ENCODE measurements at places on chromosomes 7 and 10.

DNA sequence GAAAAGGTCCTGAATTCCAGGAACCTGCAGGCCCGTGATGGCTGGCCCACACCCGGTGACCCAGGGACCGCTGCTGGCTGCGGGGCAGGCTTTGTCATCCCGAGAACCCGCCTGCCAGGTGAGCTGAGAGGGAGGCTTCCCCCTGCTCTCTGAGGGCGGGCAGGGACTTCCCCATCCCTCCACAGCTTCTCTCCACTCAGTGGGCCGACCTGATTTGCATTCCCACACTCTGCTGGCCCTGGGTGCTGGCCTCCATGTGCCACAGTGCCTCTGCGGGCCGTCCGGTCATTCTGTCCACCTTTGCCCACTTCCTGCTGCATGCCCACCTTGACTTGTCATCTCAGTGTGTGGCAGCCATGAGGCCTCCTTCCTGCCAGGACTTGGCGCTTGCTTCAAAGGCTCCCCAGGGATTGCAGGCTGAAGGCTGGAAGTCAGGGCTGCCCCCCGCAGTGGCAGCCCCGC is 35.3 kb downstream of the PALD1 start:
- no peak for DNase-seq
- no peak overlapping the region for H3K4me3 ChIP-seq
- no peak overlapping the region for H3K27ac ChIP-seq
- H3K27me3 ChIP-seq = no peaks in the 10 kb centered on the region
- H3K36me3 ChIP-seq = no peaks in the 10 kb centered on the region

GRCh38 chr7:50941525-50941924 is 158.8 kb upstream of the GRB10 start:
- H3K4me3 ChIP-seq = no peak overlapping the region
- no peak for DNase-seq
- H3K27ac ChIP-seq = no peak overlapping the region
- H3K27me3 ChIP-seq = no peaks in the 10 kb centered on the region
- H3K4me1 ChIP-seq = no peaks in the 10 kb centered on the region
- no peaks in the 10 kb centered on the region for H3K36me3 ChIP-seq

DNA sequence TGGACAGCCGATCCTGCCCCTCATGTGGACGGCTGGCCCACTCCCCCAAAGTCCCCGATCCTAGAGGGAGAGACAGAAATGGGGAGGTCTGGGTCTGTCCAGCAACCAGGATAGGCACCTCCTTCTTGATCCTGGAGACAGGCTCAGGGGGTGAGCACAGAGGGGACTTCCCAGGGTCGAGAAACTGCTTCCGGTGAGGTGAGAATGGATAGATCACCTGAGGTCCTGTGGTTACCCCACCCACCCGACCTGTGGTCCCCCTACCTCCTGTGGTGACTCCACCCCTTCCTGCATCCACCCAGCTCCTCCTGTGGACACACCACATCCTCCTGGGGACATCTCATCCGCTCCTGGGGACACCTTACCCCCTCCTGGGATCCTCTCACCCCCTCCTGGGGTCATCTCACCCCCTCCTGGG is 27.4 kb upstream of the RASGEF1A start:
- no peaks in the 10 kb centered on the region for H3K27me3 ChIP-seq
- H3K4me3 ChIP-seq = no peak overlapping the region
- H3K36me3 ChIP-seq = no peaks in the 10 kb centered on the region
- H3K27ac ChIP-seq = no peak overlapping the region

DNA sequence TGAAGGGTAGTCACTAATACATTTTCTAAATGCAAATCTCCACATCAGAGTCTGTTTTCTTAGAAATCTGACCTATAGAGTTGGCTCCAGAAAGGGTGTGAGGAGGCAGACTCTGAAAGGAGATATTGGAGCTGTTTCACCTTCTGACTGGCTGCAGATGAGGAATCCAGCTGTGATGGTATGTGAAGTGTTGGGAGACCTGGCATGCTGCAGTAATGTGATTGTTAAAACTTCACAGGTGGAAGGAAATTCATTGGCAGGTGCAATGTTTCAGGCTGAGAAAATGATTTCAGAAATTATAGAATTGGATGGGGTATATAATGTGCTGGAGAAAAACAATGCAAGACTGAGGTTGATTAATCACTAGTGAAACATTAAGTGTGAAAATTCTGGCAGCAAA is 1134.0 kb upstream of the LRRN3 start:
- DNase-seq = no peak
- no peaks in the 10 kb centered on the region for H3K4me1 ChIP-seq
- H3K27me3 ChIP-seq = no peaks in the 10 kb centered on the region
- H3K4me3 ChIP-seq = no peak overlapping the region
- no peaks in the 10 kb centered on the region for H3K36me3 ChIP-seq

GRCh38 chr10:118868589-118868988 is 113.8 kb upstream of the CACUL1 start:
- no peak for DNase-seq
- H3K4me1 ChIP-seq = no peaks in the 10 kb centered on the region
- no peak overlapping the region for H3K27ac ChIP-seq
- H3K27me3 ChIP-seq = no peaks in the 10 kb centered on the region
- H3K4me3 ChIP-seq = no peak overlapping the region

- no peaks in the 10 kb centered on the region for H3K36me3 ChIP-seq
- H3K4me1 ChIP-seq = no peaks in the 10 kb centered on the region
- no peak for DNase-seq
- H3K27me3 ChIP-seq = no peaks in the 10 kb centered on the region
- H3K27ac ChIP-seq = no peak within 1 kb of the TSS
These were observed at the start of gene PDK4 for GRCh38 chr7:95596198-95597063. PDK4 (minus strand) TSS chr7:95596516; CDS start chr7:95596293, 223 bp downstream.

DNA sequence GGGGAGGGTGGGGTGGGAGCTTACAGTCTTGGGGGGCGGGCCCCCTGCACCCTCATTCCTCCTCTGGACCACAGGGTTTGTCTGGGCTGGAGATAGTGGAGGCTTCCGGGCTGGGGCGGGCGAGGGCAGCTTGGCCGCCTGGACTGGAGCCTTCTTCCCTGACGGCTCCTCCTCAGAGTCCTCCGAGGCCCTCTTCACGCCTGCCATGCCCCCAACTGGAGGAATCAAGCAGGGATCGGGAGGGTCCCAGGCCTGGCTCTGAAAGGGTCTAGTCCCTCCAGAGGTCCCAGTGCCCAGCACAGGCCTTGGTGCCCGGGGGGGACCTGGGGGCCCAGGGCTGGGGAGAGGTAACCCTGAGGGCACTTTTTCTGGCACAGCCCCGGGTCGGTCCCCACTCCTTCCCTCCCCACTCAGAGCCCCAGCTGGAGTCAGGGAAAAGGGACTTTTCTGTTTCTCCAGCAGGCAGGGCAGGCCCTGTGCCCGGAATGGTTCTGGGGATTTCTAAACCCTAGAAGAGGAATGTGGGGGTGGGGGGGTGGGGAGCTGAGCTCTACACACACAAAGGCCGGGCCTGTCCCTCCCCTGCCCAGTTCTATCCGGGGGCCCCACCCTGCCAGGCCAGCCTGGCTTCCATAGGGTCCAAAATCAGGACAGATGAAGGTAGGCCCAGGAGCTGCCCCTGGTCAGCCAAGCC is 11.6 kb downstream of the MICALL2 start:
- H3K27ac ChIP-seq = no peak overlapping the region
- H3K36me3 ChIP-seq = no peaks in the 10 kb centered on the region
- no peaks in the 10 kb centered on the region for H3K27me3 ChIP-seq
- no peak overlapping the region for H3K4me3 ChIP-seq

GRCh38 chr7:137418841-137419240 is 75.3 kb upstream of the PTN start:
- no peak overlapping the region for H3K27ac ChIP-seq
- no peaks in the 10 kb centered on the region for H3K4me1 ChIP-seq
- no peak overlapping the region for H3K4me3 ChIP-seq

GRCh38 chr7:17554341-17555015 is 256.0 kb downstream of the AHR start:
- H3K27me3 ChIP-seq = no peaks in the 10 kb centered on the region
- no peak for DNase-seq
- no peaks in the 10 kb centered on the region for H3K4me1 ChIP-seq
- no peak overlapping the region for H3K27ac ChIP-seq

DNA sequence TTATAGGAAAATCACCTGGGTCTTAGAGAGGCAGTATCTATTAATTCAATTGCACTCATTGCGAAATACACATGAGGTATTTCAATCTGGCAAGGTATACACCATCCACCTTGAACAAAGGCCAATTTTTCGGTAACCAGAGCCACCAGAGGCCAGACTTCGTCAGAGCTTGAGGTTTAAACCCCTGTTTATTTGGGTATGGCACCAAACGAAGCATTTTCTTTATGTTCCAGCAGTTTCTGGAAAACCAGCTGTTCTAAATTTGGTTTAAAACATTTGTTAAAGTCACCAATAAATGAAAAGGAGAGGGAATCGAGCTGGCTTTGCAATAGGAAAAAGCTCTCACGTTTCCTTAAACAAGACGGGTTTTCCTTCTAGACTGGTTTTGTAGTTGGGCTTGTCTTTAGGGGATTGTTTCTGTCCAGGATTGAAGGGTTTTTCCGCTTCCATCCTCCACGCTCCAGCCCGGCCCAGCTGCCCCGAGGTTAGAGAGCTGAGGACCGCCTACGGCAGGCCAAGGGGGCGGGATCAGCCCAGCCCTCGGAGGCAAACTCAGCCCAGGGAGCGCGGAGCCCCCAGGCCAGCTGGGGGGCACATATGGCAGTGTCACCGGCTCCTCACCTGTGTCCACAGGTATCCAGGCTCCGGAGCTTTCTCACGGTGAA is 539.4 kb upstream of the MGMT start:
- DNase-seq = no peak
- no peak overlapping the region for H3K4me3 ChIP-seq
- H3K36me3 ChIP-seq = no peaks in the 10 kb centered on the region
- H3K27me3 ChIP-seq = no peaks in the 10 kb centered on the region
- no peaks in the 10 kb centered on the region for H3K4me1 ChIP-seq
- no peak overlapping the region for H3K27ac ChIP-seq

GRCh38 chr7:20064974-20065862 is 152.0 kb downstream of the MACC1 start:
- no peaks in the 10 kb centered on the region for H3K27me3 ChIP-seq
- no peaks in the 10 kb centered on the region for H3K36me3 ChIP-seq
- no peak for DNase-seq
- H3K4me3 ChIP-seq = no peak overlapping the region

- H3K27ac ChIP-seq = no peak overlapping the region
- H3K36me3 ChIP-seq = no peaks in the 10 kb centered on the region
- no peak for DNase-seq
- no peaks in the 10 kb centered on the region for H3K27me3 ChIP-seq
These were observed 57.7 kb downstream of the SLIT1 start for GRCh38 chr10:97128039-97128492.
